Smooth muscle cell of the coronary artery (primary cell): ENCODE measurements at places on chromosomes 13 and 19. TPM values are rescaled to one million over a fixed set of nuclear protein-coding genes. Genes with fewer than 3 reads are reported as not detected.

The RUBCNL gene
- 0.08 and 18.5 TPM in 2 replicates for total RNA-seq

The ICAM4 gene
- total RNA-seq: 0.45 and 0.82 TPM in 2 replicates

The GRIN2D gene
- total RNA-seq: 0.23 TPM in 2 replicates

The SWSAP1 gene
- 0.30 and 0.35 TPM in 2 replicates for total RNA-seq

The CATSPERD gene
- not detected in 2 replicates for total RNA-seq

The BABAM1 gene
- 96.8 and 107 TPM in 2 replicates for total RNA-seq

The ZNF724 gene
- total RNA-seq: 2.0 and 3.8 TPM in 2 replicates

The PSG5 gene
- total RNA-seq: 0.75 and 2.7 TPM in 2 replicates

The FAM216B gene
- not detected in 2 replicates for total RNA-seq

The KIR2DL3 gene
- not detected in 2 replicates for total RNA-seq

The PGLYRP1 gene
- total RNA-seq: not detected in 2 replicates

The PSG11 gene
- not detected in 2 replicates for total RNA-seq

The KANK3 gene
- total RNA-seq: 0.23 and 0.30 TPM in 2 replicates

The ZNF544 gene
- 13.8 and 29.7 TPM in 2 replicates for total RNA-seq

The CCL25 gene
- not detected in 2 replicates for total RNA-seq

The URAD gene
- total RNA-seq: not detected in 2 replicates

The CLIP3 gene
- 3.7 and 12.8 TPM in 2 replicates for total RNA-seq

The PPP2R1A gene
- 110 and 120 TPM in 2 replicates for total RNA-seq

The CGB3 gene
- total RNA-seq: not detected in 2 replicates

The FSD1 gene
- total RNA-seq: 4.9 and 6.8 TPM in 2 replicates

The SIGLEC5 gene
- total RNA-seq: not detected in 2 replicates

The NMRK2 gene
- not detected in 2 replicates for total RNA-seq

The C19orf67 gene
- not detected in 2 replicates for total RNA-seq

The ZNF439 gene
- 4.8 TPM in 2 replicates for total RNA-seq

The KLK4 gene
- total RNA-seq: not detected in 2 replicates

The NLRP4 gene
- not detected in 2 replicates for total RNA-seq

The RDH8 gene
- not detected in 2 replicates for total RNA-seq

The ZNF471 gene
- 2.9 and 5.7 TPM in 2 replicates for total RNA-seq

The FCGBP gene
- total RNA-seq: 0.15 and 2.7 TPM in 2 replicates

The PRKCG gene
- 0.23 TPM in 1 of 2 replicates, not detected in the other for total RNA-seq

The ZNF223 gene
- 4.2 and 6.1 TPM in 2 replicates for total RNA-seq

The RXFP2 gene
- not detected in 2 replicates for total RNA-seq

The ZNF625 gene
- total RNA-seq: 6.1 and 13.7 TPM in 2 replicates

The PLVAP gene
- total RNA-seq: 0.08 and 1.1 TPM in 2 replicates

The DACH1 gene
- total RNA-seq: under 0.01 and 1.8 TPM in 2 replicates

The CYP2B6 gene
- total RNA-seq: not detected in 2 replicates
